ENCODE measurements at places on chromosomes 11 and 22.
A peak's percentile ranks its signal among the peaks of the same experiment; 100 is the strongest.

- DNase-seq: no peak
Observed at GRCh38 chr11:123239191-123240150, 44.4 kb upstream of the CLMP start.

GRCh38 chr11:16406226-16406625 is 49.9 kb upstream of the SOX6 start:
- no peak for DNase-seq

GRCh38 chr11:65355013-65355775 is 643 bp downstream of the TIGD3 start:
- DNase-seq: no peak

DNA sequence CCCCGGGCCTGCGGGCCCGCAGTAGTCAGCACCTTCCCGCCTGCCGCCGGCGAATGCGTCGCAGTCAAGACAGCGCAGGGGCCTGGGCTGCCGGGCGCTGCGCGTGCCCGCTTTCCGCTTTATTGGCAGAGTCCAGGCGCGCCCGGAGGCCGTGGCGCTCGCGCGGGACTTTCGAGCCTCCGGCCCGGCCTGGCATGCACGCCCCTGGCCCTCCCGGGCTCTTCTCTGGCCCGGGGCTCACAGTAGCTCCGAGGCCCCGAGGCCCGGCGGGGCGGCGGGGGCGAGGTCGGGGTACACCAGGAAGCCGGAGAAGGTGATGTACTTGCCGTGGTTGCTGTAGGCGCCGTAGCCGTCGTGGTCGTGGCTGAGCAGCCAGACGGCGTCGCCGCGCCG is 3.1 kb downstream of the FAM180B start:
- no peak for DNase-seq

GRCh38 chr22:39514373-39514973 is 5.9 kb upstream of the ATF4 start:
- peak; percentile 68 for DNase-seq

DNA sequence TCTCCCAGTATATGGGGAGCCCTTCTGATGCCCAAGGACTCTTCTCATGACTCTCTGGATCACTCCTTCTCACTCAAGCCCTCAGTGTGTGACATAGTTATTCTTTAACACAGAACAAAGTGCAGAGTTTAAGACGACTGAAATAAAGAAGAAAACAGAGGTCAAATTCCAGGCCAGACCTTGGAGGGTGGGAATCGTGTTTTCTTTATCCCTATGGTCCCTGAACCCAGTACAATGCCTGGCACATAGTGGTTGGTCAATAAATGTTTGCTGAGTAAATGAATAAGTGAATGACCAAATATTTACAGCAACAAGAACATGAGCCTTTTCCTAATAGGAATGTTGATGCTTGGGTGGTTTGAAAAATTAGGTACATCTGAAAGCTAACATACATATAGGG is 28.8 kb downstream of the VSTM5 start:
- no peak for DNase-seq

DNA sequence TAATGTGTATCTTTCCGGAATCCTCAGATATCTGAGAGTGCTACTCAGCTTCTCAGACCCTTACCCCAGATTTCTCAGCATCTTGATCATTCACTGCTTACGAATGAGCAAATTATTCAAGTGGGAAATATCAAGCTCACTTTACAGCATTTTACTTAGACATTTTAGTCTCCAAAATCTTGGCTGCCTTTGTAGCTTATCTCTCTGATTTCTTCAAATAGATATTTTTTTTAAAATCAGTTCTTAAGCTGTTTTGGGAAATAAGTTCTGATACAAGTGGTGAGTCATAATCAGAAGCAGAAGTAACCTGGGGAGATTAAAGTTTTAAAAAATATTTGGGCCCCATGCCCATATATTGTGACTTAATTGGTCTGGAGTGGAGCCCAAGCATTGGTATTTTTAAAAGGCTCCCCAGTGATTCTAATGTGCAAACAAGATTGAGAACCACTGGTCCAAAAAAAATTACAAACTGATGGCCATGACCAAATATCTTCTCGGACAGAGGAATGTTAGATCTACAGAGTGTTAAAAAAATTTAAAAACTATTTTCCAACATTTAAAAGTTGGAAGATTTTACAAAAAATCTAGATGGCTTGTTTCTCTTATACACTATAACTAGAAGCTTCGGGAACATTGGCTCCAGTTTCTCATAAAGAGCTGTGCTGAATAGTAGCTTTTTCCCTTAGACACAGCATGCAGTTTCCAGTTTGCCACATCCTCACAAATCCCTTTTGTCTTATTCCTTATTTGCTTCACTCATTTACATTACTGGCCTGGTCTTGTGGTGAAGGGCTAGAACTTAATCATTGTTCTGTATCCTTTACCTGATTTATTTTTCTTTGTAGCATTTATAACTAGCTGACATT is 87.8 kb upstream of the BMAL1 start:
- no peak for DNase-seq

DNA sequence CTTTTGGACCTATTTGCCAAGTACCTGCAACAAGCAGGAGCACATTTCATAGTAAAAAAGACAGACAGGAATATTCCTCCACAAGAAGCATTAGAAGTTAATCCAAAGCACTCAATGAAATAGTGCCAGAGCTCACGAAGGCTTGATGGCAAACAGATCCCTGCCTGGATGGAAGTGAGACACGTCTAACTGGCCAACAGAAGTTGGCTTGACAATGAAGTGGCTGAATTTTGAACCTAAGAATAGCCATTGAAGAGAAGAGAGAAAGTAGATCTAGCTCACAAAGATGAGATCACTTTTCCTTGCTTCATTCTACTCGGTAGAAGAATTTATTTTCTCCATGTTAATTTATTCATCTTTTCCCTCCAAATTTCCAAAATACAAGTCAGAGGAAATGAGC is 30.6 kb upstream of the APOA1 start:
- no peak for DNase-seq

DNA sequence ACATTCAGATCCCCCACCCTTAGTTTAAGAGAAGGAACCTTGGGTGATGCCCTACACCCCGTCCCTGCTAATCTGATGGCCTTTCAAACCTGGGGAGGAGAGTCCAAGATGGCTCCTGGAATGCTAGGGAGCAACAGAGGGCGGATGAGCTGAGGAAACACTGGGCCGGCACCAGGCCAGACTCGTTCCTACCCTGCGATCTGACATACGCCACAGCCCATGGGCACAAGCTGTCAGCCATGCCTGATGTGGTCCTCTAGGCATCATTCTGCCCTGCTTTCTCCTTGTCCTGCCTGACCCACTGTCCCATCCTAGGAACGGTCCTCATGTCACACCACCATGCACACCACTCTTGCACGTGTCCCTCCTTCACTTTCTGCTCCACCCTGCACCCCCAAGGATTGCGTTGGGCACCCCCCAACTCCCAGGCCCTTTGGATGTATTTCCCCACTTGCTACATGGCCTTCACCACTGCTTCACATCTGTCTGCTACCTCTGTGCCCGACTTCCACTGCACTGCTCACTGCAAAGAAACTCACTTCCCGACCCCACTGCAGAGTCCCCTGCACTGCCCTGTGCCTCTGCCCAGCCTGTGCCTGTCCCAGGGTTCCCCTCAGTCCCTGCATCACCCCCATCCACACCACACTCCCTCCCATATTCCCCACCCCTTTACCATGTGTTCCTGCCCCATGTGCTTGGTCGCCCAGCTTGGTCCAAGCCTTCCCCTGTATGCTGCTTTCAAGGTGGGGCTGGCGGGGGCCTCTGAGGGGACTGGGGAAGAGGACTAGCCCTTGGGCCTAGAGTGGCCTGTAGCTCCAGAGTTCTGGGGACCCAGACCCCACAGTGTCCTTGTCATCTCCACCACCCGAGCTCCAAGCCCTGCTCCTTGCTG is 29.2 kb downstream of the USP35 start:
- DNase-seq: no peak

DNA sequence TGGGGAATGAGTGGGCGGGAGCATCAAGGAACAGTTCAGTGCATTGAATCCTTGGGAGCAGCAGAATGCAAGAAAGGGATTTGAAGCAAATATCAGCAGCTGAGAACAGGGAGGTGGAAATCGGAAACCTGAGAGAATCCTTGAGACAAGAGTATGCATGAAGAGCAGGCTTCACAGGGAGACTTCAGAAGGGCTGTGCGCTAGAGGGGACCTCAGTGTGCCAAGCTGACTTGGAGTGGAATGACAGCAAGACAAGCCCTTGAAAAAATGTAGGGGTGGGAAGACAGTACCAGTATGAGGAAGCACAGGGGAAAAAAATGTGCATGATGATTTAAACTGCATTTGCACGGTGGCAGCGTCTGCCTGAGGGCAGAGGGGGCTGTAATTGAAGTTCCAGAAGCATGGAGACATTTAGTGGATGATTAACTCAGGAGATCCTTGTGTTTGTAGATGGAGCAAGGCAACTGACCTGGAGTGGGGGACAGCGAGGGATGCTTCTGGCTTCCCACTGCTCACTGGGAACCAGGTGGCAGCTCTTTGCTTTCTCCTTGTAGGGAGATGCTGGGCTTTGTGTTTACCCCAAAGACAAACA is 204.9 kb upstream of the PLET1 start:
- DNase-seq: no peak

- peak; percentile 70 for DNase-seq
Observed at GRCh38 chr11:63599211-63600122, 14.8 kb downstream of the PLAAT3 start.

DNA sequence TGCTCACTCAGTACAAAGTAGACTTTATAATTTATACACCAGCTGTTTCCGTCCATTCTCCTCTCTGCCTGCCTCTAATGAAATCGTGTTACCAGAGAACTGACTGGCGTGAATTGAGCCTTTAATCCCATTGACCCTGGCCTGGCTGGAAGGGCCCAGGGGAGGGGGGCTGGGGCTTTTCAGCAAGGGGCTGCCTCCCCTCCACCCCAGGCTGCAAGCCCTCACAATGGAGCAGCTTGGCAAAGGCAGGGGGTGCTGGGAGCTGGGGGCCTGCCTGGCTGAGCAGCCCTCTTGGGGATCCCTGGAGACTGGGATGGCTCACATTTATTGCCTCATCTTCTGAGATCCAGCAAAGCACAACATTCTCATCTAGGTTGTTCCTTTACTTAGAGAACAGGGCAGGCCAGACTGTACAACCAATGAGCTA is 25.8 kb upstream of the LMO1 start:
- DNase-seq: no peak

DNA sequence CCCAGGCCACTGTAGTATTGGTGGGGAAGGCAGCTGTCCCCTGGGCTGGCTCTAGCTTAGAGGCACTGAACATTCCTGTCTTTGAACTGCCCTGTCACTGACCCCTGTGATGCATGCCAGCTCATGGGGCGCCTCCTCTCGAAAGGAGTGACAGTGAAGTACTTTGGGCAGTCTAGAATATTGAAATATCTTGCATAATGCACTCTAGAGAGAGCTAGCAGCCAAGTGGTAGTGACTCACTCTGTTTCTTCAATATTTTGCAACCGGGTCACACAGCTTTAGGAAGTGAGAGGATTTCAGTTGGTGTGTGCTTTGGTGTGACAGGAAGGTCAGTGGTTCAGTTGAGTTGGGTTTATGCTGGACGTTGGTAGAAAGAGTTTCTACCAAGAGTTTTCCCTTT is 35.5 kb upstream of the ST14 start:
- peak; percentile 49 for DNase-seq

DNA sequence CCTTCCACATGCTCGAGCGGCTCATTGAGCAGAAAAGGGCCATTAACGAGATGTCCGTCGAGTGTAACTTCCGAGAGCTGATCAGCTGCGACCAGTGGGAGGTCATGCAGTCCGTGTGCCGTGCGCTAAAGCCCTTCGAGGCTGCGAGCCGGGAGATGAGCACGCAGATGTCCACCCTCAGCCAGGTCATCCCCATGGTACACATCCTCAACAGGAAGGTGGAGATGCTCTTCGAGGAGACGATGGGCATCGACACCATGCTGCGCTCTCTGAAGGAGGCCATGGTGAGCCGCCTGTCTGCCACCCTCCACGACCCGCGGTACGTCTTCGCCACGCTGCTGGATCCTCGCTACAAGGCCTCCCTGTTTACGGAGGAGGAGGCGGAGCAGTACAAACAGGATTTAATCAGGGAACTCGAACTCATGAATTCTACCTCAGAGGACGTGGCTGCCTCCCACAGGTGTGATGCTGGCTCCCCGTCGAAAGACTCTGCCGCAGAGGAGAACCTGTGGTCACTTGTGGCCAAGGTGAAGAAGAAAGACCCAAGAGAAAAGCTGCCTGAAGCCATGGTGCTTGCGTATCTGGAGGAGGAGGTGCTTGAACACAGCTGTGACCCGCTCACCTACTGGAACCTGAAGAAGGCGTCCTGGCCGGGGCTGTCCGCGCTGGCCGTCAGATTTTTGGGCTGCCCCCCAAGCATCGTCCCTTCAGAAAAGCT is 31.7 kb downstream of the ALG12 start:
- DNase-seq: no peak

- peak; percentile 60 for DNase-seq
Observed at GRCh38 chr11:75547617-75548058, 14.4 kb upstream of the SERPINH1 start.

DNA sequence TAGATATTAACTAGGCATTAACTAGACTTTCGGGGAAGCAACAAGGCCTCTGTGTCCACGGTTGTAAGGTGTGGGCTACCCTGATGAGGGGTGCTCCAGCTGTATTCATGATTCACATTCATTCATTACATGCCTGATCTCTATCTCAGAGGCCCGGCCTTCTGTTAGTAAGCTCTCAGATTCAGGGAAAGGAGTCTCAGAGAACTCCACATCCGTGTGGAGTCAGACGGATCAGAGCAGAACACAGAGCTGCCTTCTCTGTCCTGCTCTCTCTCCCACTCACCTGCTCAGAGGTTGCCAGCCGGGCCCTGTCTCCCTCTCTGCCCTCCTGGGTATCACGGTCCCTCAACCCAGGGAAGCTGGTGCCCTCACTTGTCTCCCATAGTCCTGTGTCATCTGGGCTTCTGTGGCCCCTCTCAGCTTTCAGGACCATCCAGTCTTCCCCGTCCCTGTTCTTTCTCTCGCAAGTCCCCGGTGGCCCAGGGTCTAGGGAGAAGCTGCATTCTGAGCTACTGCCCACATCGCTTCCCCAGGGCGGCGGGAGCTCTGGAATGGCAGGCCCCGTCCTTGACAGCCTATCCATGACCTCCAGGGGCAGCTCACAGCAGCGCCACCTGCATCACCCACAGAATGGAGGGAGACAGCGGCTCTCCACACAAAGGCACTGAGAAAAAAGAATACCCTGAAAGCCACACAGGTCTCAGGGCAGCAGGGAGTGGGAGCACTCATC is 4.3 kb downstream of the TP53AIP1 start:
- no peak for DNase-seq

GRCh38 chr11:13728076-13728475 is 59.6 kb downstream of the FAR1 start:
- no peak for DNase-seq

DNA sequence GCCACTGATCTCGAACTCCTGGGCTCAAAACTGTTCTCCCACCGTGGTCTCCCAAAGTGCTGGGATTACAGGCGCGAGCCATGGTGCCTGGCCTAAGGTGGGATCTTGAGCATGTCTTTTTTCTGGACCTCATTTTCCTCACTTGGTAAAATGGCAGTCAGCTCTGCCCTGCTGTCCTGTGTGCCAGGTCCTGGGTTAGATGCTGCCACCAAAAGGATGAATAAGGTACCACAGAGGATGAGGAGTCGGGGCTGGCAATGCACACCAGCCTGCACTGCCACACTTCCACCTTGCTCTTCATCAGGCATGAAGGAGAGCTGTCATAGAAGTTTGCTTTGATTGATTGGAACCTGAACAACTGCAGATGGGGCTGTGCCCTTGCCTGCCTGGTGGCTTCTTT is 32.3 kb downstream of the ACO2 start:
- DNase-seq: peak; percentile 36

Measured in midbrain (tissue), 1 donor.